ENCODE measurements at places on chromosomes 2 and 18.
A peak's percentile ranks its signal among the peaks of the same experiment; 100 is the strongest.

- no peak for DNase-seq
Observed at GRCh38 chr2:72917138-72917876, at the start of gene EMX1. Gene EMX1, plus strand, starts transcription at chr2:72917519. Its CDS starts 334 bp downstream, at chr2:72917853.

DNA sequence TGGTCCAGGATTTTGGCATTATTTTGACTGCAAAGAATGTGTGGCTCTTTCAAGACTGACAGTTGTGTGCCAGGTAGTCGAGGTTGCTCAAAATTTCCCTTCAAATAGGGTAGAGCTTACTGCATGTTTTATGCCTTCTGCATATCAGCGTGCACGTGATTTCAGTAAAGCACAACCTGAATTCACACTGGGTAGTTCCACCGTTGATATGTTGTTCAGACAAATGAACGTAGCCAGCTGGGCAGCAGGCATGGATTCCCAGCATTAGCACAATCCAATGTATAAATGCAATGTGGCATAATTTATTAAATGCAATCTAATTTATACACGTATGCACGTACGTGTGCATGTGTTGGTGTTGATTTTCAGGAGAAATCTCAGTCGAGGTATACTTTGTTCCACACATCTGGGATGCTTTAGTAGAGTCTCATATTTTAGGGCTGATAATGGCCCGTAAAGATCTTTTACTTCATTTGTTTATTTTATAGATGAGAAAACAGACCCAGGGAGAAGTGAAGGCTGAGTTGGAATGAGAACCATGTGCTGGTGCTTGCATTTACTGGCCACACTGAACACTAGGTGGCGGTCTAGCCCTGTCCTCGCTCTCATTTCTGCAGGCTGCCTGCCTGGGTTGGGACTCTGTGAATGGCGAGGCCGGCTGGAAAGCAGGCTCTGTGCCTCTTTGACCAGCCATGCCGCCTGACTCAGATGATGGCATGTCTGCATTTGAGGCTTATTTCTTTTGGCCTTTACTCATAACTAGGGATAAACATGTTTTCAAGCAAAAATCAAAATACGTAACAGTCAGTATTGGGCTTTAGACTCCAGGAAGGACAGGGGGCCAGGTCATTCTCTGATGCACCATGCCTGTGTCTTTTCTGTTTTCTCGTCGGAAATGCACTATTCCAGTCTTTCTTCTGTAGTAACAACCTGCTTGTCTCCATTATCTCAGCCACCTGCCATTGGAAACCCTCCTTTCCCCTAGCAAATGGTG, 120.4 kb downstream of the RNF144A start:
- DNase-seq, result no peak

- DNase-seq, result no peak
Observed at GRCh38 chr18:57433482-57433881, 1.7 kb upstream of the ONECUT2 start.

GRCh38 chr2:132441051-132441450, 24.4 kb downstream of the GPR39 start:
- DNase-seq, result no peak

GRCh38 chr18:63427558-63427957, 5.3 kb upstream of the VPS4B start:
- no peak for DNase-seq

GRCh38 chr18:52401236-52401635, 61.2 kb downstream of the DCC start:
- DNase-seq, result no peak

GRCh38 chr2:105194022-105194675, 47.4 kb upstream of the GPR45 start:
- DNase-seq, result no peak

- DNase-seq, result no peak
Observed at GRCh38 chr2:101011152-101011551, 9.1 kb downstream of the RPL31 start.

- no peak for DNase-seq
Observed at GRCh38 chr18:10239103-10239502, 215.3 kb upstream of the APCDD1 start.

GRCh38 chr2:85243101-85244072, 84.4 kb downstream of the TGOLN2 start:
- peak; percentile 7 for DNase-seq

- DNase-seq, result no peak
Observed at GRCh38 chr2:191790737-191791136, 56.2 kb downstream of the CAVIN2 start.

DNA sequence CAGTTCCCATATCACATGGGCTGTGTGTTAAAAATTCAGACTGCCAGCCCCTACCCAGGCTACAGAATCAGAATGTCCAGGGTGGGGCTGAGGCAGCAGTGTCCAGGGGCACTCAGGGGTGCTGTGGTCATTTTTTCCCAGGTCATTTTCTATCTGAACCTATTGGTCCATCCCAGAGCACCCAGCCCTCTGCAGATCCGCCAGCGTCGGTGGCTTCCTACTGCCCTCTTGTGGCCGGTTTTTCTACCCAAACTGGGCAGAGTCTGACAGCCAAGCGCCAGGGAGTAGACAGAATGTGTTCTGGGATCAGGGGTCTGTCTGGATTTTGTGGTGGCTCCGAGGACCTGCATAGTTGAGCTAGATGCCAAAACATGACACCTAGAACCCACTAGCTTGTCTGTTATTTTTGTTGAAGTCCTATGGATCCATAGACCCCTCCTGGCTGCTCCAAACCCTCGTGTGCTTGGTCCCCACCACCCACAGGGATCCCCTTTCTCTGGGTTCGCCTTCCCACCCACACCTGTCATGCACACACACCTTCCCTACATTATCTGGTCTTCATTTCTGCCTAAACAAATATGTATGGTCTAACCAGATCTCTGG, 34.1 kb upstream of the RMDN2 start:
- peak; percentile 30 for DNase-seq

DNA sequence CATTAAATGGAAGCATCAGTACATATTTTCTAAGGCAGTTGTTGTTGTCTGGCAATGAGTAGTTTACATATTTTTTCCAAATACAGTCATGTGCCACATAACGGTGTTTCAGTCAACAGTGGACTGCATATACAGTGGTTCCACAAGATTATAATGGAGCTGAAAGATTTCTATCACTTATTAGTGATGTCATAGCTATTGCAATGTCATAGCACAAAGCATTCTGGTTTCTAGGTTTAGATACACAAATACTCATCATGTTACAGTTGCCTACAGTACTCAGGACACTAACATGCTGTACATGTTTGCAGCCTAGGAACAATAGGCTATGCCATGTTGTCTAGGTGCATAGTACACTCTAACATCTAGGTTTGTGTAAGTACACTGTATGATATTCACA, 45.0 kb downstream of the RND3 start:
- no peak for DNase-seq

DNA sequence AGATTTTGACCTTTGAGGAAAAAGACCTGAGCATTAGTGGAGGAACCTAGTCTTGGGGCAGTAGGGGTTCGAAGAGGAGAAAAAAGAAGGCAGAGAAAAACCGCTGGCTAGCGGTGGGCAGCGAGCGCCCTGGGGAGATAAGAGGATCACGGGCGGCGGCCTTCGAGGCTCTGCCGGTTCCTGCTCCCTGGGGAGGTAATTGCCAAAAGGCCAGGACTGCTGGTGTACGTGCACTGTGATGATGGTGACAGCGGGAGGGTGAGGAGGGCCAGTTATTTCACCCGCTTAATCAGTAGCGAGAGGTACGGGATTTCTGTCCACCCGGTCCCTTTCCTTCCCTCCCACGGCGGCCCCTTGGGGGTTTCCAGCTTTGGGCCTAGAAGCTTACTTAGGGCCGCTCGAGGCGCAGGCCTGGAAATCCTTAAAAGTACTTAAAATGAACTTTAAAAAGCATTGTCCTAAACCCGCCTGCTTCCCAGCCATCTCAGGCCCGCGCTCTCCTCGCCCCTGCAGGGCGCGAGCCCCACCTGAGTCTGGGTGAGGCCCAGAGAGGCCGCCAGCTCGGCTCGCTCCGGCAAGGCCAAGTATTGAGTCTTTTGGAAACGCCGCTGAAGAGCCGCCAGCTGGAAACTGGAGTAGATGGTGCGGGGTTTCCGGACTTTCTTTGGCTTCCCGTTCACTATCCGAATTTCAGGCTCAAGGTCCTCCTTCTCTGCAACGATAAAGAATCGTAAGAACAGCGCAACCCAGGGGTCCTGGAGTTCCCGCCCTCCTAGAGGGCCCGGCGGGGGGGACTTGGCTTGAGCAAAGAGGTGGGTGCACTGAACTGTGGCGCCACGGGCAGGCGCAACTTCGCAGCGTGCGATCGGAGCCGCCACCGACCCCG, 1.5 kb downstream of the DLX2 start:
- no peak for DNase-seq

DNA sequence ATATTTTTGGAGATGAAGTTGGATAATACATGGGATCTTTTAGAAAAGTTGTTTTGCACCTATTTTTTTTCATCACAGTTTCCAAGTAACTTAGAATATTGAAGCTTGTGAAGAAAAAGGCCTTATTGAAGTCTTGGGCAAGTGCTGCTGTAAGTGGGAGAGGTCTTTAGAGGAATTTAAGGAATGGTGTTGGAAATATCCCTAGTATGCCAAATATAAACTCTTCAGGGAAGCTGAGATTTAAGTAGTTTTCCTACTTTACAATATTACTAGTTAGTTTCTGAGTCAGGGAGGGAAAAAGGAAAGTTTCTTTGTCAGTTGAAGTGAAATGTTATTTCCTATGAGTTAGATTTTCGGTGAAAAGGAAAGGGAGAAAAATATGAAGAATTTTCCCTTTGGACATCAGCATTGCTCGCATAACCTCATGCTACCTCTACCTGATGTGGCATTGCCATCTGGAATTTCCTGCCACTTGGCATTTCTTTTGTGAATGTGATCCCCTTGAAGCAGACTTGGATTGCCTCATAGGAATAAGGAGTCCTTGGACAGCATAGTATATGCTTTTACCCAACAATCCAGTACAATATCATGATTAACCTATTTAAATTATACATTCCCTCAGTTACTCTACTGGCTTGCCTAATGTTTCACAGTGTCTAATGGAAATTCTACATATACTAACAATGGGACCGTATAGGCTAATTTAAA, 12.1 kb downstream of the PLEKHH2 start:
- DNase-seq, result no peak

- DNase-seq, result no peak
Observed at GRCh38 chr2:105252271-105252670, 10.7 kb downstream of the GPR45 start.

GRCh38 chr2:95040426-95040825, 14.9 kb downstream of the MAL start:
- DNase-seq, result no peak

- DNase-seq, result no peak
Observed at GRCh38 chr2:197171582-197171981, 139.0 kb downstream of the ANKRD44 start.

DNA sequence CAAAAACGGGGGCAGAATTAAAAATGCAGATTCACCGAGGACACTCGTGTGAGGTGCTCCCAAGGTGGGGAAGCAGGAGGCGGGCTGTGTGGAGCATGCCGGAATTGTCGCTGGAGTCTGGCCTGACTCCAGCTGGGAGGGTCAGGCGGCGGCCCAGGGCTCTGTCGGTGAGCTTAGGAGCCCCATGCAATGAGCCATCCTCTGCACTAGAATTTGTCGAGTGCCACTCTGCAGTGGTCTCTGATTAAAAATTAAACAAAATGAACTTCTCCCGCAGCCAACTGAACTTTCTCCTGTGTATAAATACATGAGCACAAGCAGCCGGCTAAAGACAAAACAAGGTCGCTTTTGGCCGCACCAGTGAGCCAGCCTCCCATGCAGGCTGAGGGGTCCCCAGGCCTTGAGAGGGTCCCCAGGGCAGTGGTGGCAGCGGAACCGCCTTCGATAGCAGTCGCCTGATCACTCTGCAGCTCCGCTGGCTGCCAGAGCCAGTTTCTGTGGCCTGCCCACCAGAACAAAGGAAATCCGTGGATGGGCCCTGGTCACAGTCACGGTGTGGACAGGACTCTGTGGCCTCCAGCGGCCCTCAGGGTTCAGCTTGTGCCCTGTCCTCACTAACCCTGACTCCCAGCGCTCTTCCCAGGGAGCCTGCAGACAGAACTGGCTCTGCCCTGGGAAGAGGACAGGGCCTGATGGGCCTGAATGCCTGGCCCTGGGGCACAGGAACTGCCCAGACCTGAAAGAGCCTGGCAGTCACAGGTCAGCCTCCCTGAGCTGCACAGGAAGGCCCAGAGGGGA, 201.3 kb downstream of the EIPR1 start:
- no peak for DNase-seq

DNA sequence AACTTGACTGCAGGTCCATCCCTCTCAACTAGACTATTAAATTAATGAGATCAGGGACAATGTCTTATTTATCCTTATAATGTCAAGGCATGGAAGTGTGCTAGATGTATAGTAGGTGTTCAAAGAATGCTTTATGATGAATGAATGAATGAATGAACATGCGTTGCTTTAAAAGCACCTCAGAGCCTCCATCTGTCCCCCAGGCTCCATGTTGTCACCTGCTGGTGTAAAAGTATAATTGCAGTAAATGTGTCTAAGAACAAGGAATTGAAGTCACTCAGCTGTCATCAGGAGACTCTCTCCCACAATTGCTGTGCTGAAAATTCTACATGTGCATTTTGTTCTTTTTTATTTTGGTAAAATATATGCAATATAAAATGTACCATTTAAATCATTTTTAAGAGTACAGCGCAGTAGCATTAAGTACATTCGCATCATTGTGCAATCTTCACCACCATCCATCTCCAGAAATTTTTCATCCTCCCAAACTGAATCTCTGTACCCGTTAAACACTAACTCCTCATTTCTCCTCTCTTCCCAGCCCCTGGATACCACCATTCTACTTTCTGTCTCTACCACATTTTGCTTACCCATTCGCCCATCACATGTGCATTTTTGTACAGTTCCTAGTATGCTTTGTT, 52.6 kb downstream of the GNAL start:
- no peak for DNase-seq

DNA sequence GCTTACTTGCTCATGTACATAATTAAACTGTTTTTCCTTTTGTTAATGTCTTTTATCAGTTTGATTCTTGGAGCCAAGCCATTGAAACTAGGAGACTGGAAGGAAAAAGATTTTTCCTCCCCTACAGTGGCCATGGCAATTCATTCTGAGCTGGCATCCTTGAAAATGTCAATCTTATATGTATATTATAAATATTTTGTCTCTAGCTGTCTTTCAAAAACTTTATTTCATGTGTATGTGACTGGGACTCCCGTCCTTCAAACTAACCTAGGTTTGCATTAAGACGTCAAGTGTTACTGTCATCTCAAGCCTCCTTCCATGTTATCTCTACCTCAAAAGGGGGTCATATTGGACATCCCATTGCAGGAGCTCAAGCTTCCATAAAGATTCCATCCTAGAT, 280.4 kb downstream of the HRH4 start:
- no peak for DNase-seq

DNA sequence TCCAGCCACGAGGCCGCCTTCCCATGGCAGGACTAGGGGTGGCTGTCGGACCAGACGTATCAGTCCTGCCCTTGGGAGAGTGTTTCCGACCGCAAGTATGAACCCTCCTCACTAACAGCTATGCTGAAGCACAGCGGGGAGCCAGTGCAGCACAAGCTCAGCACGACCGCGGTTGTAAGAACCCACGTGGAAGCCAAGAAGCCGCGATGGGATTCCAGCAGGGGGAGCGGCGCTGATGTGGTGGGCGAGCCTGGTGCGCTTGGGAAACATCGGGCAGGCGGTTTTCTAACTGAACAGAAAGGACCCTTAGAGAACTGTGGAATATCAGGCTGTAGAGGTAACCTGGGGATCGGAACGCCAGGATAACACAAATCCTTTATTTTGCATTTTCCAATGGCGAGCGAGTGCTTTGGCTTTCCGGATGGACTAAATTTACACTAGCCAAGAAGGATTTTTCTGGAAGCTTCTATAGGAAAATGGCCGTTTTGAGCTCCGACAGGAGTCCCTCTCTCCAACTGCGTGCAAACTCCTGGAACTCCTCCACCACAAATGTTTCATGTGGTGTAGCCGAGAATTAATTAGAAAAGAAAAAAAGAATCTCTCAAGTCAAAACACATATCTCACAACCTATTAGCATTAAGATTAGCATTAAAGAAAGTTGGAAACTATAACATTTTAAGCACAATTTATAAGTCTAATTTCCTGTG, 132.0 kb upstream of the MYCN start:
- DNase-seq, result no peak

Measured in stimulated activated CD4-positive, alpha-beta T cell treated with anti-CD3 and anti-CD28 coated beads, Interleukin-15, amount 100 ng/mL, for 1 hour (primary cell).